ENCODE measurements at places on chromosomes 4 and X.

GRCh38 chrX:17537723-17538243 lies 162.8 kb downstream of the NHS start:
- no peak for DNase-seq

DNA sequence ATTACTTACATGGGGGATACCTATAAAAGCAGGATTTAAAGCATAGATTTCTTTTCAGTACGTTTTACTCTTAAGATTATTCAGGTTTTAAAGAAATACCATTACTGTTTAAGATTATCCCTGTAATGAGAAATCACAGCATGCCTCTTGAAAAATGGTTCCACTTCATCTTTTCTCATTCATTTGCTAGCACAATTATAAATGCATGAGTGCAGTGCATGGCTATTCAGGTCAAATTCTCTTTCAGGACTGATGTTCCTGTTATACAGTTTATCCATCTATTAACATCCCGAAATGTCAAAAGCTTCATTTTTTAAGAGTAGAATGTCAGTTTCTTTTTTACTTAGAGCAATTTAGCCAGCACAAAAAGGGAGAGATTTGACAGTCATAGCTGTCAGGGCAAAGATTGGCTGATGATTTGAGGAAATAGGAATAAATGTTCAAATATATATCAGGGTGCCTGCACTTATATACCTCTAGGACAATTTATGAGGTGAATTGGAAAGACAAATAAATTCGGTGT lies 135.2 kb downstream of the ADGRL3 start:
- DNase-seq: no peak

DNA sequence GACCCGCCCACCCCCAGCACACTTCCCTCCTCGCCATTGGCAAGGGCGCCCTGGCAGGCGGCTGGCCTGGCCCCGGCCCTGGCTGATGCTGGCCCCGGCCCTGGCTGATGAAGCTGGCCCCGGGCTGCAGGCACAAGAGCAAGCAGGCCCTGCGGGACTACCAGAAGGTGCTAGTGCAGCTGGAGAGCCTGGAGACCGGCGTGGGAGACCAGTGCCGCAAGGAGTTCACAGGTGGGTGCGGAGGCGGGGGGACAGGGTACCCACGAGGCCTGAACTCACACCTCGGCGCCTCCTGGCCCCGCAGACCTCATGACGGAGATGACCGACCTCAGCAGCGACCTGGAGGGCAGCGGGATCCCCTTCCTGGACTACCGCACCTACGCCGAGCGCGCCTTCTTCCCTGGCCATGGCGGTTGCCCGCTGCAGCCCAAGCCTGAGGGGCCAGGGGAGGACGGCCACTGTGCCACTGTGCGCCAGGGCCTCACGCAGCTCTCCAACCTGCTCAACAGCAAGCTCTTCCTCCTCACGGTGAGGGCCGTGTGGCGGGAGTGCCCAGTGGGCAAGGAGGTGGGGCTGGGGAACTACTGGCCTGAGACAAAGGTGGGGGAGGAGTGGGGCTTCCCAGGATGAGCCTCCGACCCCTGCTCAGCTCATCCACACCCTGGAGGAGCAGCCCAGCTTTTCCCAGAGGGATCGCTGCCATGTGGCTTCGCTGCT lies 6.1 kb upstream of the SRPK3 start:
- DNase-seq: no peak

- peak; percentile 52 for DNase-seq
Measured at GRCh38 chr4:101792056-101792590, 1.6 kb downstream of the BANK1 start.

- no peak for DNase-seq
Measured at GRCh38 chr4:37889849-37890800, 759 bp upstream of the TBC1D1 start.

GRCh38 chrX:139246295-139246694 lies 284.2 kb upstream of the F9 start:
- no peak for DNase-seq

DNA sequence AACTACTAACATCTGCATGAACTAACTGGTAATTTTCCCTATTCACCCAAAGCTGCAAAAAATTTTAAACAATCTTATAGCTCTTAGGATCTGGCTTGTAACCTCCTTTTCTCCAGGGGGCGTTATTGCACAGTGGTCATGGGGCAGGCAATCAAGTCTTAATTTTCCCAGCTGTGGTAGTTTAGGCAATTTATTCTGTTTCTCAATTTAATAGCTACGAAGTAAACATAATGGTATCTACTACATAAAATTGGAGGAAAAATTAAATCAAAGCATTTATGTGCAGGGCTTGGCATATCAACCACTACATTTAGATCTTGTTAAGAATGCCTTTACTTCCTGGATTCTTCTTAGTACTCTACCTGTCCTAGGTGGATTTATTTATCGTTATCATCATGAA lies 137.4 kb upstream of the GUCY1A1 start:
- DNase-seq: no peak

DNA sequence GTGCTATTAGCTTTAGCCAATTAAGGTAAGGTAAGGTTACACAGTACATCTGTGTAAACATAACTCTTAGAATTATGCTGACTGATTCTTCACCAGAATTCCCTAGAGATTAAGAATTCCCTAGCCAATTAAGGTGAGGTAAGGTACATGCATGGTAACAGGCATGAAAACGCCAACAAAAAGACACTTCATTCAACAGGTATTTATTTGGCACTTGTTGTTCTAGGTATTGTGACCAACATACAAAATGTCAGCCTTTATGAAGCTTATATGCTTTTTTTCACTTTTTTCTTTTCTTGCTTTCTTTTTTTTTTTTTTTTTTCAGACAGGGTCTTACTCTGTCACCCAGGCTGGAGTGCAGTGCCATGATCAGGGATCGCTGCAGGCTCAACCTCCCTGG lies 47.2 kb downstream of the EDNRA start:
- DNase-seq: no peak

GRCh38 chrX:19791562-19791961 lies 95.8 kb downstream of the SH3KBP1 start:
- no peak for DNase-seq

- DNase-seq: no peak
Measured at GRCh38 chrX:129661369-129661768, 6.6 kb upstream of the APLN start.

- DNase-seq: no peak
Measured at GRCh38 chr4:108003982-108004515, 14.4 kb downstream of the HADH start.

DNA sequence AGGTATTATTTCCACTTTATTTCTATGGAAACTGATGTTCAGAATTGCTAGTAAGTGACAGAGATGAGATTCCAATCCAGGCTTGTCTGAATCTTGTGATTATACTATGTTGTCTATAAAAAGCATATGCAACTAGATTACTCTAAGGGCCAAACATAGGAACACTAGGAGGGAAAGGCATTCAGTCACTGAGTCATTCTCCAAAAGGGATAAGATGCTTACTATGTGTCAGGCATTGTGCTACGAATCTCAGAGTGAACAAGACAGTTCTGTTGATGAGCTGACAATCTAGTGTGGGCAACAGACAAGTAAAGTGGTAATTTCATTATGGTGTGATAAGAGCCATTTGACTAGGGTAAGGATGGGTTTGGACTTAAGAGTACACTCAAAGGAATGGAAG lies 77.2 kb downstream of the RASL11B start:
- no peak for DNase-seq

DNA sequence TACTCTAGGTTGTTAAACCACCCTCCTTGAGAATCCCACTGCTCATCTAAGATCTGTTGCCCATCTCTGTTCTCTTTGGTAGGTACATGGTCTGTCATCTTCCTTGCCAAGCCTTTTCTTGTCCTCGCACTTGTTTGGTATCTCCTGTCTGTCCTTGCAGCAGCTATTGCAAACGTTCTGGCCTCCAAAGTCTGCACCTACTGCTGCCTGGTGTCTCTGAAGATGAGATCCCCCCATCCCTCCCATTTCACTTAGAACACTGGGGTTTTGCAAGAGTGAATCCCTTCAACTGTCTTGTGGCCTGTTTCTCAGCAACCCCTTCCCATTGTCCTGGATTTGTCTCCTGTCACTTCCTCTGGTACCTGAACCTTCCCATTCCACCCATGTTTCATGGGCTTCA lies 673 bp downstream of the CNGA2 start:
- no peak for DNase-seq
